ENCODE measurements at places on chromosomes 12 and 14.

DNA sequence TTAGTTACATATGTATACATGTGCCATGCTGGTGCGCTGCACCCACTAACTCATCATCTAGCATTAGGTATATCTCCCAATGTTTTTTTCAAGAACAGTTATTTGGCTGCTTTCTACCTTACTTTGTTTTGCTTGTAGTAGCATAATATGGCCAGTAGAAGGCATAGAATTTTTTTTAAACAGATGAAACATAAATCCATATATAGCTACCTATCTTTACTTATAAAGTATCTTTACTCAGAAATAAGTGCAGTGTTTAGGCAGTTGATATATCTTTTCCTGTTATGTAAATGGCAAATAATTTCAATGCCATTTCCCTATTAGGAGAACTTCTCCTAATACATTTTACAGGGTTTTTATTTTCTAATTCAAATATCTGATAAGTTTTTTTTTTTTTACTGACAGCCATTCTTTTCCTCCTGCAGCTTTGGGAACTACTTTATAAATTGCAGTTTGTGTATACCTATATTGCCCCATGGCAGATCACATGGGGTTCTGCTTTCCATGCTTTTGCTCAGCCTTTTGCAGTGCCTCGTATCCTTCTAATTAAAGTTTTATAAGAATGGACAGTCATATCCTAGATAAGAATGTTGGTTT is 143.1 kb downstream of the PCNX1 start:
- no peak for DNase-seq

GRCh38 chr12:92418381-92418780 is 272.7 kb upstream of the BTG1 start:
- DNase-seq = peak; percentile 51

DNA sequence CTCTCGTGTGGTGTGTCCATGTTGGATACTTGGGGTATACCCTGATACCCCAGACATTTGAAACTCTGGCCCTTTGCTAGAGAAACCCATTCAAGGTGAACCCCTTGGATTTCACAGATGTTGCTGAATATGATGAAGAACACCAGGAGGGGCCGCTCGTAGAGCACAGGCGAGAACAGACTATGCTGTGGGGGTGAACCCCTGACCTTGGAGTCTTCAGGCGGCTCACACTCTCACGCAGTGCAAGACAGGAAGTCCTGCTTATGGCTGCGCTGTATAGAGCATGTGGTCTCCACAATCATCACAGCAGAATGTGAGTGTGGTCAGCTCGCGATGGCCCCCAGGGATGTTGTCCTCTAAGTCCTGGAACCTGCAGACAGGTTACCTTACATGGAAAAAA is 60.4 kb downstream of the SLC15A4 start:
- no peak for DNase-seq

GRCh38 chr12:94165670-94166364 is 17.4 kb downstream of the PLXNC1 start:
- no peak for DNase-seq

DNA sequence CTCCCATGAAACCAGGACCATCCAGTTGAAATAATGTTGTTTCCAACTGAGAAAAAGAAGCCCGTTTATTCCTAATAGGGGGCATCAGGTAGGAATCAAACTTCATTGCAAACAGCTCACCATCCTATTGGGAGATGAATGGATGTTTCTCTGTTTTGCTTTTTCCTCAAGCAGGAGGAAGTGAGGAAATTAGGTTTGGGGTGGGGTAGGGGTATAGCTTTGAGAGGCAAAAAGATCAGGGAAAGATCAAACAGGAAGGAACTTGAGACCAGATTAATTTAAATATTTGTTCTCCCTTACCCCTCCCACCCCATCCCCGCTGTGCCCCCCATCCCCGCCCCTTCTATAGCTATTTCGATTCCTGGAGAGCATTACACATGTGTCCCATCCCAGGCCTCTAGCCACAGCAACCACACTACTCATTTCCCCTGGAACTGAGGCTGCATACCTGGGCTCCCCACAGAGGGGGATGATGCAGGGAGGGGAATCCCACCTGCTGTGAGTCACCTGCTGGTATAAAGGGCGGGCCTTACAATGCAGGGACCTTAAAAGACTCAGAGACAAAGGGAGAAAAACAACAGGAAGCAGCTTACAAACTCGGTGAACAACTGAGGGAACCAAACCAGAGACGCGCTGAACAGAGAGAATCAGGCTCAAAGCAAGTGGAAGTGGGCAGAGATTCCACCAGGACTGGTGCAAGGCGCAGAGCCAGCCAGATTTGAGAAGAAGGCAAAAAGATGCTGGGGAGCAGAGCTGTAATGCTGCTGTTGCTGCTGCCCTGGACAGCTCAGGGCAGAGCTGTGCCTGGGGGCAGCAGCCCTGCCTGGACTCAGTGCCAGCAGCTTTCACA is at the start of gene IL23A:
Gene IL23A (plus strand): TSS at position 577 of the 850 bp plus-strand sequence. CDS start 161 bp downstream, at position 738.
- DNase-seq = no peak

- no peak for DNase-seq
Measured at GRCh38 chr14:68279777-68280233, 460.2 kb downstream of the RAD51B start.

GRCh38 chr12:111687255-111687654 is 1.4 kb downstream of the ACAD10 start:
- no peak for DNase-seq

GRCh38 chr12:93947486-93947885 is 200.9 kb upstream of the PLXNC1 start:
- DNase-seq = no peak

DNA sequence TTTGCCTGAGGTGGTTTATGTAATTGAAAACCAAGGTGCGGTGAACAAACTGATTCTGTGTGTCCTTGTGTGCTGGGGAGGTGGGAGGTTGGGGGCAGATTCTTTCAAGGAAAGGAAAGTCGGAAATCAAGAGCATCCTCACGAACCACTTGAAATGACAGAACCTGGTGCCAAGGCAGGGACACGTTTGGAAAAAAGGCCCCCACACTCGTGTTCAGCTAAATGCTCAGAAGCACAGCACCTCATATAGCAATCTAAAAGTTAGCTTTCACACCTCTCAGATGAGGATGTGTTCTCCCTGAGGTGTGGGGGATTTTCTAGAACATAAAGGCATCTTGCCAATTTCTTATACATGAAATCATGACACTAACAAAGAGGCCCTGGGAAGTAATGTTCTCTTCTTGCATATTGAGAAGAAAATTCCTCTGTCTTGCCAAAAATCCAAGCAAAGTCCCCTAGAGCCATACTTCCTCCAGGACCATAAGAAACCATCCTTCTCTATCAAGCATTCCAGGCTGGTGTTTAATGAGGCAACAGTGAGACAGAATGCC is 119.6 kb downstream of the PLXNC1 start:
- DNase-seq = no peak

DNA sequence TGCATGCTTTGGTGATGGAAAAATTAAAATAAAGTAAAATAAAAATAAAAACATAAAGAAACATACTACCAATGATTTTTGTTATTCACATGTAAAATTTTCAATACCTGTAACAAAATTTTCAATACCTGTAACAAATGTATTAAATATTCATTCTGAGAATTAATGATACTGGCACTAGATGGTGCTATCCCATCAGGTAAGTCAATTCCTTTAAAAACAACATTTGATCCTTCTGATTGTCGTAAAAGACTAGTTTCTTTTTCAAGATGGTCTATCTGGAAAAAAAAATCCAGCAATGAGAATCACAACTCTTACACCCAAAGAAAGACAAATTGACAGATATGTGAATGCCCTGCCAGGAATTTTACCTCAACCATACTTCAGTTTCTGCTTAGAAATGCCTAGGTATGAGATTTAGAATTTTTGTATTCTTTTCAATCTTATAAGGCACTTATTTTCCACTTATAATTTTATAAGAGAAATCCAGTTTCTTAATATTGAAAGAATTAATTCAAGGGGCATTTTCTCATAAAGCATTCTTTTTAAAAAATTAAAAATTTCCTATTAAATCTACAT is 30.7 kb downstream of the CEP290 start:
- no peak for DNase-seq

DNA sequence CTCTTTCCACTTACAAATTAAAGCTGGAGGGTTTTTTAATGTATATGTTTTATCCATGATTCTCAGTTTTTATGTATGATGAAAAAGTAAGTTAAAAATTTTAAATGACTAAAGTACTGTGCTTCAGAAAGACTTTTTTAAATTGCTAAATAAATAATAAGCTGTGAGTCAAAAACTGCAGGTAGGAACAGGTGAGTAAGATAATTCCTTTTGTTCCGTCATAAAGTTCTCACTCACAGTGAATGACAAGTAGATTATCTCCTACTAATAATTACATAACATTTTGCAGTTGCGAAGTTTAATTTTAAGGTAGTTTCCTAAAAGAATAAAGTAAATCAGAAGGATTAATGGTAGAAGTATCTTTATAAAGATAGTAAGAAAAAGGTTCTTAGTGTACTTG is 78.0 kb downstream of the PRKCH start:
- no peak for DNase-seq

GRCh38 chr12:82414926-82415325 is 56.6 kb downstream of the METTL25 start:
- no peak for DNase-seq

DNA sequence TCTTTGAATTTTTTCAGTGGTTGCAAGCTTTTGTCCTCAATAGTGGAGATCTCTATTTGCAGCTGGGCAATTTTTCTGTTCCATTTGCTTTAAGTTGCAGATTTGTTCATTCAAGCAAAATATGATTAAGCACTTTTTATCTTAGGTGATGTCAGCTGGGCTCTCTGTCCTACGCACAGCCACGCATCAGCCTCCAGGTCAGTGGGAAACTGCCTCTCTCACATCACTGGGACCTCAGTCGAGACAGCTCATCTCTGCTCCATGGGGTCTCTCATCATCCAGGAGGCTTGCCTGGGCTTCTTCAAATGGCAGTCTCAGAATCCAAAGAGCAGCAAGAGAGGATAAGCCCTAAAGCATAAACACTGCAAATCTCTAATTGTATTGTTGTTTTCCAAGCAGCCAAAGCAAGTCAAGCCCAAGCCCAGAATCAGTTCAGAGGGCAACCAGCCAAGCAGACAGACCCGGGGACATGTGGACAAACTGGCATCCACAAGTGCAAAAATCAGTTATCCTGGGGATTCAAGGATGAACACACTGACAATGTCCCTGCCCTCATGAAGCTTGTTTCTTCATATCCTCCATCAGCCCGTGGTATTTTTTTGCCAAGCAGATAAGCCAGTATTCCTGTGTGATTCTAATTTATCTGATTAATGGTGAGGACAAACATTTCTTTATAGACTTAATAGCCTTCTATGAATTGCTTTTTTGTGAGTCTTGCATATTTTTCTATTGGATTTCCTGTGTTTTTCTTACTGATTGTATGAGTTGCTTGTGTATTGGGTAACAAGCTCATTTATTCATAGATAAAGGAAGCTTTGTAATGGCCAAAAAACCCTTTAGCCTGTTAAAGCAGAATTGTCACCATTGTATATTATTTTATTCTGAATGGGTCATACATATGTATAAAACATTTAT is 262.5 kb downstream of the GXYLT1 start:
- no peak for DNase-seq

DNA sequence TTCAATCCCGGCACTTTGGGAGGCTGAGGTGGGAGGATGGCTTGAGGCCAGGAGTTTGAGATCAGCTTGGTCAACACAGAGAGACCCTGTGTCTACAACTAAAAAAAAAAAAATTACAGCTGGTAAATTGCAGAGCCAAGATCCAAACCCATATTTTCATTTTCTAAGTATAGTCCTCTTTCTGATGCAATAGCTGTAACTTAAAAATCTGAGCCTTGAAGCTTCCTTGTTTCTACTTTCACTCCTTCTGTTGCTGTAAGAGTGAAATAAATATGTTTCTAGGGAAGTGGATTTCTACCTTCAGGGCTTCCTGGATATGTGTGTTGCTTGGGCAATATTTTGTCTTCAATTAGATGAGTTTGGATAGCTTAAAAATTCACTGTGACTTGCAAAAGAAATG is 42.0 kb upstream of the PRICKLE1 start:
- DNase-seq = peak; percentile 45

- no peak for DNase-seq
Measured at GRCh38 chr14:32319368-32320049, 9.6 kb upstream of the AKAP6 start.

GRCh38 chr14:102911991-102912761 is 10.3 kb upstream of the AMN start:
- no peak for DNase-seq

DNA sequence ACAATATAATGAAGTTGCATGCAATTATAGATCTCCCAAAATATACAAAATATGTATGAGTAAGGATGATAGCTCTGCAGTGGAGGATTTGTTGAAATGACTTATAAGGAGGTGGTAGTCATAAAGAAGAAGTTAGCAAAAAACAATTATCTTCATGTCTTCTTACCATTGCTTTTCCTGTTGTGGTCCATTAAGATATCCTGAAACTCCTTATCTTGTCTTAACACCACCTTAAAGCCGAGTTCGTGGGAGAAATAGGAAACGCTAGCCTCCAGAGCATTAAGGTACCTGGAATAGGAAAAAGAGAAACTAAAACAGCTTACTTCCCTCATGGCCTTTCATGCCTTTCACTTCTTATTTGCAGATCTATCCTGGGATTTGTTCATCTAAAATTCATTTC is 15.2 kb downstream of the GUCY2C start:
- no peak for DNase-seq

All from inflammatory macrophage (primary cell).